ENCODE measurements at places on chromosomes 6 and 20.

DNA sequence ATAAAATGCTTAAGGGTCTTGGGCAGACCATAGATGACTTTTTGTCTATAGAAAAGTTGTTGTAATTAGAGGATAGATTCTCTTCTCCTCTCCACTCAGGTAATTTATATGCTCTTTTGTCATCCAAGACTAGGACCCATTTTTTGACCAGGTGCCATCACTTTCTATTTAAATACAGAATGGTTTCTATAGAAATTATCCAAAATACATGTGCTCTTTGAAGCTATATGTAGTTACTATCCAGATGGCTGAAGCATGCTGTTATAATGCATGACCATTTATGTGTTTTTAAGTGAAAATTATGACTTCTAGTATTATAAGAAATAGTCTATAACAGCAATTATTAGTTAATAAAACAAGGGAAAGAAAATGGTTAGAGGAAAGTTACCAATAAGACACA lies 3.0 kb upstream of the MLIP start:
- no peak for DNase-seq

DNA sequence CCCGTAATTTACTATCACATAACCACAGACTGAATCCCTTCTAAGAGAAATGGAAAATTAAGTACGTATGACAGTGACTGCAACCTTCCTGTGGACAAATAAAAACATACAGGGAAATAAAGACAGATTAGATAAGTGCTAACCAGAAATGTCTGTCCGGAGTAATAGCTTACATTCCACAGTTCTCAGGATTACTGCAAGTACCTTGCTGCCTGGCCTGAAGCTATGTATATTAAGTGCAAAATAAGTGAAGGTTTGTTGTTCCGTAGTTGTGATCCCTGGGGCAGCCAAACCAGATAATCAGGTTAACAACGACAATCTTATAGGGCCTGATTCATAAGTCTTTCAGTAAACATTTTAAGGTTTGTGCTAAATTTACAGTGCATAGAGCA lies 2.8 kb downstream of the NEDD9 start:
- DNase-seq = no peak

DNA sequence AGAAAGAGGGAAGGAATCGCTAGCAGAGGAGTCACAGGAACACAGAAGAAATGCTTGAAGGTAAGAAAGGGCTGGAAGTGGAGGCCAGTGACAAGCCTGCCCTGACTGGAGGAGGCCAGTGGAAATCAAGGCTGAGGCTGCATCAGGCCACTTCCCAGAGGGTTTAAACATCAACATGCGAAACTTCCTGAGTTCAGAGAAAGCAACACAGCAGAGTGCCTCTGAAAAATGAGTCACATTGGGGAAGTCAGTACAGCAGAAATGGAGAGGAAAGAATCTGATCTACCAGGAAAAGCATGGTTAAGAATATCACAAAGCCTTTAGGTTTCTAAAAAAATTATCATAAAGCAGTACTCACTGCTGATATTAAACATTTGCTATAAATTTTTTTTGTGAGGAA lies 23.3 kb downstream of the NAPB start:
- no peak for DNase-seq

DNA sequence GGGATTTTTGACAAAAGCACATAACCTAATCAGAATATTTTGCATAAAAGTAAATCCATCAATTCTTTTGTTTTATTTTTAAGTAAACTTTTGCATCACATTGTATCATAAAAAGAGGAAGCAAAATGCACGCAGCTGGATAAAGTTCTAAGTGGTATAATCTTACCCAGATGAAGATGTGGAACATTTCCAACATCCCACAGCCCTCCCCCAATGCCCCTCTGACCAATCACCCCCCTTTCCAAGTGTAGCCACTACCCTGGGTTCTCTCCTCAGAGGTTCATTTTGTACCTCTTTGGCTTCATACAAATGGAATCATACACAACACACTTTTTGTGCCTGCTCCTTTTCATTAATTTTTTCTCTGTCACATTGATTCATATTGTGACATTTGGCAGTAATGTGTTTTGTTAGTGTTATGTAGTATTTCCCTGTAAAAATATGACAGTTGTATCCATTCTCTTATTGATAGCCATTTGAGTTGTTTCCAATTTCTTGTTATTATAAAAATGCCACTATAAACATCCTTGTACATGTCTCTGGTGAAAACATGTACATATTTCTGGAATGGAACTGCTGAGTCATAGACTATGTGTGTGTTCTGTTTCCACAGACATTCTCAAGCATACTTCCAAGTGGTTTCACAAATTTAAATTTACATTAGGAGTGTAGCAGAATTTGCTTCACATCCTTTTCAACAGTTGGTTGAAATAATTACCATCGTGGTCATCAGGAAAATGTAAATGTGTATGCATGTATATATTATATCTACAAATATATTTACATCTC lies 92.9 kb upstream of the SYNDIG1 start:
- no peak for DNase-seq

DNA sequence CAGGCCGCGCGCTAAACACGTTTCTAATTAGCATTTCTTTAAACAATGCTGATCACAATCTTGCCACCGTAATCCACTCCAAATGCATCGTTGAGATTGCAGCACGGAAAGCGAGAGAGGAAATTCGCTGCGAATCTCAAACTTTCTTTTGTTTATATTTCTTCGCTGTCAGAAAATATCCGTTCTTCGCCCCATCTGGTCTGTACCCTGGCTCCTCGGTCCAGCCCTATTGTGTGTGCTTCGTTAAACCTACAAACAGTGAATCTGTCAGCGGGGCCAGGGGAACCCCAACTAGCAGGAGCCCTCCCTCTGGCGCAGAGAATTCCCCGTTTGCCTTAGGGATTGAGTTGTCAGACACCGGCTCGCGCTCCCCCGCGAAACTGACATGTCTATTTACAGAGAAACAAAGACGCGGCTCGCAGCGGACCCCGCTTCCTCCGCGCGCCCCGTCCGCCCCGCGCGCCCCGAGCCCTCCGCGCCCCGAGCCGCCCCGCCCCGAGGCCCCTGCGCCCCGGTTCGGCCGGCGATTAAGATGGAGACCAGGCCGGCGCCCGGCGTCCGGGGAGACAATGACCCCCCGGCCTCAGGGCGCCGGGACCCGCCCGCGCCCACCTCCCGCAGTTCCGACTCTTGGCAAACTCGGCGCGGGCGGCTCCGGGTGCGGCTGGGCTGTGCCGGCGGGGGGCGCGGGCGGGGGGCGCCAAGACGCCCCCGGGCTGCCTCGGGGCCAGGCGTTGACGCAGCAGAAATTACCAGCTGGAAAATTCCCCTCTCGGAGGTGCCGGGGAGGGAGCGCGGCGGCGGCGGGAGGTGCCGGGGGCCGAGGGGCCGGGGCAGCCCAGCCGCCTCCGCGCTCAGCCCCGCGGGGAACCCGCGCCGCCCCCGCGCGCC lies 874 bp downstream of the ZBTB46 start:
- no peak for DNase-seq

DNA sequence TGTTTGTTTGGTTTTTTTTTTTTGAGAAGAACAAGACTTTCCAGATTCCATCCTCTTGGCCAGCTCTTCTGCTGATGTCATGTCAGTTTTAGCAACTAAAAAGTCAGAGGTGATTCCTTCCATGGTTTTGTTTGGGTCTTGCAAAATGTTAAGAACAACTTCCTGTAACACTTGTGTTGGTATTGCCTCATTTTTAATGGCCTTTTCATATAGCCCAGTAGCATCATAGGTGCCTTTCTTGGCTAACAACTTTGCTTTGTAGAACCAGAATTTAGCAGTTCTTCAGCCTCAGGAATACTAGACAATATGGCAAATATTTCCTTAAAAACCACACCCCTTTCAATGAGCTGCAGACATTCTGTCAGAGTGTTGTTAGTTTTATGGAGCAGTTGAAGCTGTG lies 99.5 kb upstream of the SIRPG start:
- no peak for DNase-seq

DNA sequence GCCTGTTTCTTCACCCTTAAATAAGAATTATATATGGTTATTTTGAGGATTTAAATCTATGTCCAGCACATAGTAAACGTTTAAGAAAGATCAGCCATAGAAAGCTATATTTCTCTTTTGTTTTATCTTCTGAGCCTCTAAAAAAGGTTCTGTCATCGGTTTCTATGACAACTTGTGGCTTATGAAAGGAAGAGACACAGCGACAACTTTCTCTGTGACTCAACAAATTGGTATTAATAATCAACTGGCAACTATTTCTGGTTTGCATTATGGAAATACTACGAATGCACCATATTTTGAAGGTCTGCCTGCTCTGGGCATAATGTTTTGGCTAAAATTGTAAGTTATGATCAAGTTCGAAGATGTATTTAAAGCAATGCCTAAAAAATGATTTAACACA lies 751.0 kb downstream of the CD109 start:
- no peak for DNase-seq

- no peak for DNase-seq
These were observed 65.5 kb downstream of the PPP1R3G start for GRCh38 chr6:5150551-5151075.

DNA sequence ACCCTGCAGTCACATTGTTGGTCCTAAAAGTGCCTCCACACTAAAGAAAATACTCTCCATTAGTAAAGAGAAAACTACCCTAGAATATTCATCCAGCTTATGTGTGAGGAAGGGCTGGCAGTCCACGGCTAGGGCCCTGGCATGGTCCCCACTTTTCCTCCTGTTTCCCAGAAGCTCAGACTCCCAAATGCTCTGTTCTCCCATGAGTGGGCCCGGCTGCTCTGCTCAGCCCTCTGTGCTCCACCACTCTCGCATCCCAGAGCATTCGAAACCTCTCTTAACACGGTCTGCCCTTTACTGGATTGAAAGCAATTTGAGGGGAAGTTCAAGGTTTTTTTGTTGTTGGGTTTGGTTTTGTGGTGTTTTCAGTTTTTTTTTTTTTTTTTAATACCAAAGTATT lies 61.8 kb downstream of the APCDD1L start:
- no peak for DNase-seq

DNA sequence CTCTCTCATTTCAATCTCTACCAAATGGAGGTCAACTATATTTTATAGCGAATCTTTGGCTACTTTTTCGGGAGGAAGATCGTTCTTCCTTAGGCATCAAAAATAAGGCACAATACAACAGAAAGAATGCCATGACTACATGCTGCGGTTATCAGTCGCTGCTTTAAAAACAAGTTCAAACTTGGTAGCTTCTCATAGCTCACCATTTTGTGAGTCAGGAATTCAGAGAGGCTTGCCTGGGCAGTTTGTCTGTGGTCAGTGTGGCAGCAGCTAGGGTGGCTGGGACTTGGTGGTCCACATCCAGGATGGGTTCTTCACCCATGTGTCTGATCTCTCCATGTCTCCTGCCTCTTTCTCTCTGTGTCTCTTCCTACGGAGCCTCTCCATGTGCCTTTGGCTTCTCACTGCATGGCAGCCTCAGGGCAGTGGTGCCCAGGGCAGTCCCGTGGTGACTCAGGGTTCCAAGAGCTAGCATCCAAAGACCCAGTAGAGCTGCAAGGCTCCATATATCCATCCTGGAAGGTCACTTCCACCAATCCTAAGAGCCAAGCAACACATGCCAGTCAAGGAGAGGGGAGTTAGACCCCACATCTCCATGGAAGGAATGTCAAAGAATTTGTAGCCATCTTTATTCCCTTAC lies 10.4 kb downstream of the SCML4 start:
- DNase-seq = no peak

DNA sequence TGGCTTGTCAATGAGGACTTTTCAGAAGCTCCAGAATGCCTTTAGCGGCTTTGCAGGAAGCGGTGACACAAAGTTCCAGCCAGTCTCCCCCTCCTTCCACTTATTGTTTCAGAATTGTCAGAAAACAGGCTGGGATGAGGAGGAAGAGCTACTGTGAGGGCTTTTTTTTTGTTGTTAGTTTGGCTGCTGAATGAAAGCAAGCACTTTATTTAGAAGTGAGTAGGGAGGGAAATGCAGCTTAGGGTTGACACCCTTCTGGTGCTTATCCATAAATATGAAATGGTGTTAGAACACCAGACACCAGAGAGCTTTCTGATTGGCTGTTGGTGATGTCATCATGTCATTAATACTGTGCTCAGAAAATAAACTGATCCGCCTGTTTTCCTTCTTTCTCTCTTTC lies 251.5 kb downstream of the SOX4 start:
- no peak for DNase-seq

- DNase-seq = no peak
These were observed 10.9 kb downstream of the FOXC1 start for GRCh38 chr6:1620504-1621069.

DNA sequence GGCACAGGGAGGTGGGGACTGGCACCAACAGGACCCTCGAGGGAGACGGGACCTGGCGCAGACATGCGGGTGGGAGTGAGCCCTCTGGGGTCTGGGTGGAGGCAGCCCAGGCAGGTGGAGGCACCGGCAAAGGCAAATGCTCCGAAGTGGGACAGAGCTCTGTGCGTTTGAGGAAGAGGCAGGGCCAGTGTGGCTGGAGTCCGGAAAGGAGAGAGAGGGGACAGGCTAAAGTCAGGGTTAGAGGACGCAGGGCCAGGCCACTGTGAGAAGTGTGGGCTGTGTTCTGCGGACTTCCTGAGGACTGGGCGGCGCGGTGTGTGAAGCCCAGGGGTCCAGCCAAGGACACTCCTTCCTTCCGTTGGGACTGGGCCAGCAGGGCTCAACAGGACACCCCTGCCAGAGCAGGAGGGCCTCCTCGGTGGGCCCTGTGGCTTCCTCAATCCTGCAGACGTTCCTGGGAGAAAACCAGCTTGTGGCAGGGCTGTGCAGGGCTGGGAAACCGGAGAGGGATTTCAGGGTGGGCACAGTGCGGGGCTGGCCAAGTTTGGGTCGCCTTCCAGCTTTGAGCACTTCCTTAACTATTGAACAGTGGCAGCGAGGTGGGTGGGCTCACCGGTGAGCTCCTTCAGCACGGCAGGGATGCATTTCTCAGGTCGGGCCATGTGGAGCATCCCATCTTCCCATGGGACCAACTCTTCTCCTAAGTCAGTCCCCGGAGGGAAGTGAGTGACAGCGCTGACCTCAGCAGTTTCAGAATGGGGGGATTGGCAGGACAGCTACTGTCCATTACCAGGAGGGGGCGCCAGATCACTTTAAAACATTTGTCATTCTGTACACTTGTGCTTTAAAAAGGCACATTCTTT lies 22.5 kb downstream of the MOCS3 start:
- DNase-seq = no peak

DNA sequence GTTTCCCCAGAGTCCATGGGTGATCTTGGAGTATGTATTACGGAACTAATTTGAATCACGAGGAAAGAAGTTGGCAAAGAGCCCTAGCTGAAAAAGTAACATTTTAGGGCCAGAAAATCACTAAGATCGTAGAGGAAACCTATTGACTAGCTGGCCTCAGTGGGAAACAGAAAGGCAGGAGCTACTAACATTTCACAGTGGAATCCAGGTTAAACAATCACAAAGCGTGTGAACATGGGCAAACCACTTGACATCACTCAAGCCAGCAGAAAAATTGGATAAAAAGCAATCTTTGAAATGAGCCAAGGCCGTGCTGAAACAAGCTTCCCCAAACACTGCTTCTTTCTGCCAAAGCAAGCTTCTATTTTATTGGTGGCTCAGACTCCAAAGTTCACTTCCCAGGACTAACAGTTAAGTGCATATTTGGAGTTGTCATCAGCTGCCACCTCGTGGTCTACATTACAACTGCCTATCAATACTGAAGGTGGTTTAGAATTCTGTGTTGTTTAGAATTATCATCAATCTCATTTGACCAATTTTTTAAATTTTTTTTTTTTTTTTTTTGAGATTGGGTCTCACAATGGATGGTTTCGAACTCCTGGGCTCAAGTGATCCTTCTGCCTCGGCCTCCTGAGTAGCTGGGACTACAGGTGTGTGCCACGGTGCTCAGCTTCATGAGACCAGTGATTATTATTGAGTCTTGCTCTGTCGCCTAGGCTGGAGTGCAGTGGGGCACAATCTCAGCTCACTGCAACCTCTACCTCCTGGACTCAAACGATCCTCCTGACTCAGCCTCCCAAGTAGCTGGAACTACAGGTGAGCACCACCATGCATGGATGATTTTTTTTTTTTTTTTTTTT lies 10.6 kb downstream of the RPS10 start:
- DNase-seq = no peak

Data from esophagus squamous epithelium (tissue), 5 donors.